ENCODE measurements at places on chromosomes 4 and X. TPM values are rescaled to one million over a fixed set of nuclear protein-coding genes. Genes with fewer than 3 reads are reported as not detected.
A peak's percentile ranks its signal among the peaks of the same experiment; 100 is the strongest.

Gene PAGE5
- not detected for polyA plus RNA-seq

DNA sequence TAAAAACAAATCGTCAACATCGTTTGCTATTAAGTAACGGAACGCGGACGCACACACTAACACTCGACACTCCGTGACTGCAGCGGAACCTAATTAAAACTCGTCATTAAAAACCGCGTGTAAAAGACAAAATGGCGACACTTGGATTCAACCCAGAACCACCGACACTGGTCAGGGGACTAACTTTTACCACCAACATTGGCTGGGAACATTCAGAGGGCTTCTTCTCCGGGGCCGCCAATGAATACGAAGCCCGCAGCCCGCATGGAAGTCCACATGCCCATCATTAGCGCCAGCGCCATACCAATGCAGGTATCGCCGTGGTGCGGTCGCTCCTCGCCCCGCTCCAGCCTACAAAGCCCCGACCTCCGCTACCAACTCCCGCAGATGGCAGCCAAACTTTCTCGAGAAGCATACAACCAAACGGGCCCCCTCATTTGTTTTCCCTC, 498 bp downstream of the RBMX start:
- no peak for DNase-seq

DNA sequence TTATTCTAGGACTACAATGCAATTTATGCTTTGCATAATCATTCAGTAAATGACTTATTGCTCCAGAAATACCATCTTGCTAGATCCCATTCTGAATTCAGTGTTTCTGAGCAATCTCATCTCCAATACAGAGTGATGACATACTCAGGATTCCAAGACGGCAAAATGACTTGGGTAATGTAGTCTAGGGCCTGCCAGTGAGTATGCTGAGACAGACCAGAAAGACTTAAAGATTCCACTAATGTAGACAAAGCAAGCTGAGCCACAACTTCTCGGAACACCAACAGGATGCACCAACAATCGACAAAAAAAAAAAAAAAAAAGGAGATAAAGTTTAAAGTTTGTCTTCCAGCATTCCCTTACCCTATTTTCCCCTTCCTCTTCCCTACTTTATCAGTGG, 919 bp upstream of the SEC24B start:
- peak; percentile 77 for DNase-seq

- DNase-seq: peak; percentile 74
Measured at GRCh38 chrX:154732421-154733065, 18.3 kb downstream of the GAB3 start.

Measured in IMR-90 (cell line).